ENCODE measurements at places on chromosomes 7 and 10. TPM values are rescaled to one million over a fixed set of nuclear protein-coding genes. Genes with fewer than 3 reads are reported as not detected.

The ARHGEF5 gene
- 2.4 TPM for total RNA-seq

The SFRP5 gene
- total RNA-seq, result not detected

The STRIP2 gene
- total RNA-seq, result 2.2 TPM

The PRSS2 gene
- not detected for total RNA-seq

The TRIL gene
- total RNA-seq, result 0.32 TPM

The UTF1 gene
- not detected for total RNA-seq

Data from GM23248 (cell line).